ENCODE measurements at places on chromosomes 2 and 18.
A peak's percentile ranks its signal among the peaks of the same experiment; 100 is the strongest.

- no peak for ATAC-seq
Observed at GRCh38 chr2:144832048-144832447, 312.1 kb upstream of the ZEB2 start.

- no peak for ATAC-seq
Observed at GRCh38 chr2:144975881-144976280, 456.0 kb upstream of the ZEB2 start.

GRCh38 chr2:125479143-125479636 is 1176.8 kb upstream of the GYPC start:
- ATAC-seq: no peak

- ATAC-seq: no peak
Observed at GRCh38 chr2:172467382-172467781, 40.0 kb downstream of the ITGA6 start.

DNA sequence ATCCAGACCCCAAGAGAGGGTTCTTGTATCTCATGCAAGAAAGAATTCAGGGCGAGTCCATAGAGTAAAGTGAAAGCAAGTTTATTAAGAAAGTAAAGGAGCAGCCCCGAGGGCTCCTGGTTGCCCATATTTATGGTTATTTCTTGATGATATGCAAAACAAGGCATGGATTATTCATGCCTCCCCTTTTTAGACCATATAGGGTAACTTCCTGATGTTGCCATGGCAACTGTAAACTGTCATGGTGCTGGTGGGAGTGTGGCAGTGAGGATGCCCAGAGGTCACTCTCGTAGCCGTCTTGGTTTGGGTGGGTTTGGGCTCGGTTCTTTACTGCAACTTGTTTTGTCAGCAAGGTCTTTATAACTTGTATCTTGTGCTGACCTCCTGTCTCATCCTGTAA is 750.2 kb upstream of the FANCL start:
- no peak for ATAC-seq

- ATAC-seq: peak; percentile 99
Observed at GRCh38 chr2:196399722-196400691, 228.6 kb upstream of the STK17B start.

GRCh38 chr2:55482186-55482884 is 37.2 kb upstream of the CFAP36 start:
- ATAC-seq: peak; percentile 99

- ATAC-seq: peak; percentile 69
Observed at GRCh38 chr2:44952143-44952805, 10.8 kb downstream of the SIX3 start.

- ATAC-seq: no peak
Observed at GRCh38 chr2:237380768-237381167, 33.2 kb downstream of the COL6A3 start.

DNA sequence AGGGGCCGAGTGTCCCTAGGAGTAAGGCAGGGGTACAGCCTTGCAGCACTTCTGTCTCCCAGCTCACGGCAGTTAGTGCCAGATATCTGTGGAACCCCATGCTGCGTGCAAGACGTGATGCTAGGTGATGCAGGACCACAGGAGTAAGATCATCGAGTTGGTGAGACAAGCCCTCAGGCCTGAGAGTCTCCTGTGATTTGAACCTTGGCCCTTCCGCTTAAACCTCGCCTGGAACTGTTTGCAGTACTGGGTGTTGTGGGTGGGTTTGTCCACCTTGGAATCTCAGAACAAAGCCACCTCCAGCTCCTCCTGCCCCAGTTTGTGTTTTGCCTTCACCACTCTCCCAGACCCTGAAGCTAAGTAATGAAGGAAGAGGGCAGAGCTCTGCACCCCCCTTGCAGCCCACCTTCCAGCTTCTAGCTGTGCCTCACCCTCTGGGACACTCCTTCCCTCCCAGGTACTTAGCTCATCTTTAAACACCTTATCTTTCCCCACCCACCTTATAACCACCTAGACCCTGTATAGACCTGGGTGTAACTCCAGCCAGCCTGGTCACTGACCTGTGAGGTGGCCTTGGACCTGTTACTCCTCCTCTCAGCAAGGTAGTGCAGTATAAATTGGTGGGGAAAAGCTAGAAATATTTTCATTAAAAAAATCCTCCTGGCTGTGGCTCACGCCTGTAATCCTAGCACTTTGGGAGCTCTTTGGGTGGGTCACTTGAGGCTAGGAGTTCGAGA is 6.6 kb downstream of the CNNM4 start:
- ATAC-seq: no peak

GRCh38 chr2:157822993-157823392 is 53.1 kb downstream of the ACVR1 start:
- no peak for ATAC-seq

GRCh38 chr18:3012136-3013023 is 564 bp downstream of the LPIN2 start:
- no peak for ATAC-seq

GRCh38 chr2:217085543-217085942 is 225.7 kb upstream of the TNP1 start:
- no peak for ATAC-seq

DNA sequence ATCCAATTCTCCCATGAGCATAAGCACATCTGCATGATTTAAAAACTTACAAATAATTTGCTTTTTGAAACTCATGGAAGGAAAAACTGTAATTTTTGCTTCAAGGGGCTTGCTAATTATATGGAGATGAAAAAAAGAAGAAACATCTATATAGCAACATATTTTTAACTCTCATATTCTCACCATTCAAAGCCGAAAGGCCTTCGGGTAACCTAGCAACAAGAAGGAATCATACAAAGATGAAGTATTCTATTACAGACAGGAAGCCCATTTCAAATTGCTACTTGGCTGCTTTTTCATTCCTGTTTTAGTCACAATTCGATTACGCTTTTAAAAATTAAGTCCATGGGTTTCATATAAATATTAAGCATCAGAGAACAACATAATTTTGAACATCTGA is 39.2 kb upstream of the RNU4ATAC start:
- ATAC-seq: no peak

GRCh38 chr2:63003351-63003750 is 47.3 kb upstream of the OTX1 start:
- no peak for ATAC-seq

- ATAC-seq: peak; percentile 27
Observed at GRCh38 chr18:32695534-32695933, 77.3 kb downstream of the KLHL14 start.

DNA sequence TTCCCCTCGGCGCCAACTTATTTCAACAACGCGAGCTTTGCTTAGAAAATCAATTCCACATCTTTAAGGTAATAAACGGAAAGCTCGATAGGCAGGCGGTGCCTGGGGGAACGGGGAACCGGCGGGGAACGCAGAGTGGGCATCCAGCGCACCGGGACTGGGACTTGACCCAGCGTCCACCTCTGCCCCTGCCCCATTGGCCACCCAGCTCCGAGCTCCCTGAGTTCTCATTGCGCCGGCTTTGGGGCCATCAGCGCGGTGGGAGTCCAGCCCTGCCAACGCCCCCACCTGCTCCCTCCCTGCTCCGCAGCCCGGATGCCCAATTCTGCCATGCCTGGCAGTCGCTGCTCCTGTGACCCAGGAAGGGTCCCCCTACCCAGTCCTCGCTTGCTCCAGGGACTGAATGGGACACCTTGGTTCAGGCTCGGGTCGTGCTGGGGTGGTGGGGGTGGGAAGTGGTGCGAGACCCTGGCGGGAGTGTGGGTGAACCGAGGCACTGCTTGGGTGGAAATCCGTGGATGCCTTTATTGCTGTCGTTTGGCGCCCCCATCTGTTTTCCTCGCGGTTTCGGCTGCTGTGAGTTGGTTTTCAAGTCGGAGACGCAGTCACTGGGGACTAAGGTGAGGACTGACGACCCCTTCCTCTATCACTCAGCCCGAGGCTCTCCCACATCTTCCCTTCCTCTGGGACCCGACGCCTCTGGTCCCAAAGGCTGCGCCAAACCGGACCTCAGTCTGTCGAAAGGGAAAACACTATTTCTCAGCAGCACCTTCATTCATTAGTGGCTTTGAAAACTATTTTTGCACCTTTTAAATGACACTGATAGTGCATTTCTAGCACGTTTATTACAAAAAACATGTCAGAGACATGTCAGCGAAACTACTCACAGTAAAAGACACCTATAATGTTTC is 2.4 kb upstream of the EVX2 start:
- ATAC-seq: peak; percentile 55

GRCh38 chr2:205574001-205574400 is 108.3 kb upstream of the NRP2 start:
- no peak for ATAC-seq
